ENCODE measurements at places on chromosomes 7 and 10.

DNA sequence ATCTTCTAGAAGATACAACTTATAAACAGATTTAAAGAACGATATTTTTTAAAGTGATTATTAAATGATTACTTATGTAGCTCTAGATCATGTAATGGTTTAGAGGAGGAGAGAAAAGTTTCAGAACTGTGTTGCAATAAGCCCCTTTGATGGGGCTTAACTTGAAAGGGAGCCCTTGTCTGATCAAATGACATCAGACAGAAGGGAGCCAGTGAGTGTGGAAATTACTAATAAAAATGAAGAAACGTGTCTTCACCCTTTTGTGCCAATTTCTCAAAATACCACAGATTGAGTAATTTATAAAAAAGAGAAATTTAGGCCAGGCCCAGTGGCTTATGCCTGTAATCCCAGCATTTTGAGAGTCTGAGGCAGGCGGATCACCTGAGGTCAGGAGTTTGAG is 318.2 kb downstream of the EXOC4 start:
- DNase-seq: peak; percentile 37

- no peak for DNase-seq
Measured at GRCh38 chr7:35258868-35259522, 5.1 kb upstream of the TBX20 start.

DNA sequence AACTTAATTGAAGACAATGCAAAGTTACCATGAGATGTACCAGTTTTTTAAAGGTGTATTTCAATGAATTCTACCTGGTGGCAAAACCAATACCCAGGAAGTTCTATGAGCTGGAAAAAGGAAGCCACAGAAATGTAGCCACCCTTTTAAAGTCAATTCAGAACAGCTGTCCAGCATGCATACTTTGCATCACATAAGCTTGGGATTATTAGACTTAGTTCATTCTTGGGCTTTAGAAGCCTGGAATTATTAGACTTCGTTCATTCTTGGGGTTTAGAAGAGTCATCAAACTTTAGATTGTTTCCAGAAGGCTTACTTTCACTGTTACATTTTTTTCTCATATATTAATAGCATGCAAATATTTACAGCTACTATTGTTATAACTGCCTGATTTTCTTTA is 20.9 kb downstream of the SLC25A13 start:
- no peak for DNase-seq

DNA sequence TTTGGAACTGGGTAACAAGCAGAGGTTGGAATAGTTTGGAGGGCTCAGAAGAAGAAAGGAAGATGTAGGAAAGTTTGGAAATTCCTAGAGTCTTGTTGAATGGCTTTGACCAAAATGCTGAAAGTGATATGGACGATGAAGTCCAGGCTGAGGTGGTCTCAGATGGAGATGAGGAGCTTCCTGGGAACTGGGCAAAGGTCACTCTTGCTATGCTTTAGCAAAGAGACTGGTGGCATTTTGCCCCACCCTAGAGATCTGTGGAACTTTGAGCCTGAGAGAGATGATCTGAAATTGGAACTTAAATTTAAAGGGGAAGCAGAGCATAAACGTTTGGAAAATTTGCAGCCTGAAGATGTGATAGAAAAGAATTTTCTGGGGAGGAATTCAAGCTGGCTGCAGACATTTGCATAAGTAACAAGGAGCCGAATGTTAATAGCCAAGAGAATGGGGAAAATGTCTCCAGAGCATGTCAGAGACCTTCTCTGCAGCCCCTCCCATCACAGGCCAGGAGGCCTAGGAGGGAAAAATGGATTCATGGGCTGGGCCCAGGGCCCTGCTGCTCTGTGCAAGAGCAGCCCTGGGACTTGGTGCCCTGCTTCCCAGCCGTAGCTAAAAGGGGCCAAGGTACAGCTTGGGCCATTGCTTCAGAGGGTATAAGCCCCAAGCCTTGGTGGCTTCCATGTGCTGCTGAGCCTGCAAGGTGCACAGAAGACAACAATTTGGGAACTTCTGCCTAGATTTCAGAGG is 3.6 kb downstream of the PDSS1 start:
- no peak for DNase-seq

DNA sequence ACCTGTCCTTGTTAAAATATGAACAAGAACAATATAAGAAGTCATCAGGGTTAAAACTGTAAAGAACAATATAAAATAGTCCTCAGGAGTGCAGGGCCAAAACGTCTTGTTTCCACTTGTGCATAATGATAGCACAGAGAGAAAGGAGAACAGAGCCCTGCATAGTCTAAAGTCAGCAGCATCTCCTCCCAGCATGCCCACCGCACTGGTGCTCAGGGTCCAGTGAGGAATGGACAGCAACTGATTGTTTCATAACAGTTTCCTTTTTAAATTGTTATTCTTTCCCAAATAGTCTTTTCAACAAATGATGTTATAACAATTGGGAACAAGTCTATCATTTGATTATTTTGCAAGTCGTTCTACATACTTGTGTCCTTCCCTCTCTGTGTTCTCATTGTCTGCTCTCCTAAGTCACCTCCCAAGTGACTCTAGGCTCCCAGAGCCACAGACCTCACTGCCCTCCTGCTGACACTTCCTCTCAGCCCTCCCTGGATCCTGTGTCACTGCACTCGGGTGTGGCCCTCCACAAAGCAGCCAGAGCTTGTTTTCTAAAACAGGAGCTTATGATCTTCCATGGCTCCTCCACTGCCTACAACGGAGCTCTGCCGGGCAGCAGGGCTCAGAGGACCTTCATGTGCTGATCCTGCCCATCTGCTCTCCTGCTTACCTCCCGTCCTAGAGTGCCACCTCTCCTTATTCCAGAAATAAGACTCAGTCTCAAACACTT is 27.6 kb downstream of the COBL start:
- DNase-seq: no peak

DNA sequence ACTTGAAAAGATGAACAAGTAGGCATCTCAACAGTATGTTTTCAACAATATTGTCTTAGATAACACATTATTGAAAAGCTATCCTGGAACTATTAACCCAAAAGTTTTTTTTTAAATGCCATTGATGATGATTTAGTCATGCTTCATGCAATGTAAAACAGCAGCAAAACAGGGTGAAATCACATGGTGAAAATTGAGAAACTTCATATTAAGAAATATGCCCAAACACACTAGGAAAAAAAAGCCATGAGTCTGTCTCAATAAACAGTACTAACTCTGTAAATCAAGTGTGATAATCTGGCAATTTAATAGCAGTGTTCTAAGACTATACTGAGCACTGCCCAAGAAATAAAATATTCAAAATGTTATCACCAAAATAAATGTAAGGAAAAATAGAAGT is 613.1 kb downstream of the KCNMA1 start:
- DNase-seq: no peak

DNA sequence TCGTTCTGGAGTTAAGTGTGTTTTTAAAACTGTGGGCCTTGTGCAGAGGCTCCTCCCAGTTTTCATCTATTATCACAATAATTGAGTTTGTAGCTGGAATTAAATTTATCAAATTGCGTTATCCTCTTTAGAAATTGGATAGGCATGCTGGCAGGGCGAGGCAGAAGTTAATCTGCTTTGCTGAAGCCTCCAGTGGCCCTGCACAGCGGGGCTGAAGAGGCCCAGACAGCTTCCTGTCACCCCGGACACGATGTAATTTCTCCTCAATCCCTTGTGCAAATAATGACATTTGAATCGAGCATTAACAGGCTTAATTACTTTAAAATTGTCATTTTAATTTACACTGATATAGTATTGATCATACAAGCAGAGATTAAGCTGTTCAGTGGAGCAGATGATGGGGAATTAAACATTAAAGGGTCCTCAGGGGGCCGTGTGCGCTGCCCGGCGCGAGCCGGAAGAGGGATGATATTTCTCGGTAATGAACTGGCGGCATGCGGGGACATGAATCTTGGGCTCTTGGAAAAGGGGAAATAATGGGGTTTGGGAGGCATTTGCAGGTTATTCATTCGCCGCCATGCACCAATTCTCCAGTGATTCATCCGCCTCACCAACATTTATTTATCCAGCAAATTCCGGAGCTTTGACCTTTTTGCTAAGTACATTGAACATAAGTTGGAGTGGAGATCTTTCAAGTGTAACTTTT is 118.5 kb downstream of the NKX6-2 start:
- peak; percentile 9 for DNase-seq

DNA sequence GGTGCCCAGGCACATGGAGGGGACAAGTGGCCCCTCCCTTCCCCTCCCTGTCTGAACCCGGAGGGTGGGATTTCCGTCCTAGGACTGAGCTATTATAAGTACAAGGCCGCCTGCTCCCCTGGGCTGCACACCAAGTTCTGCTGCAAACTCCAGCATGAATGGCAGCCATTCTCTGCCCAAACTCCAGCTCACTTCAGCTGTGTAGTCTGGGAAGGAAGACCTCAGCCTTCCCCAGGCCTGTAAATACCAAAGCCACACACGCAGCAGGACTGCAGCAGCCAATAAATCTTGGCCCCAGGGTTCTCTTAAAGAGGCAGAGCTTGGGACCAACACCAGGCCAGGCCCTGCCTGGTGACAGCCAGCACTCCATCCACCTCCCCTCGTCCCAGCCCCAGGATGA is 291.3 kb upstream of the ZMIZ1 start:
- DNase-seq: peak; percentile 78

DNA sequence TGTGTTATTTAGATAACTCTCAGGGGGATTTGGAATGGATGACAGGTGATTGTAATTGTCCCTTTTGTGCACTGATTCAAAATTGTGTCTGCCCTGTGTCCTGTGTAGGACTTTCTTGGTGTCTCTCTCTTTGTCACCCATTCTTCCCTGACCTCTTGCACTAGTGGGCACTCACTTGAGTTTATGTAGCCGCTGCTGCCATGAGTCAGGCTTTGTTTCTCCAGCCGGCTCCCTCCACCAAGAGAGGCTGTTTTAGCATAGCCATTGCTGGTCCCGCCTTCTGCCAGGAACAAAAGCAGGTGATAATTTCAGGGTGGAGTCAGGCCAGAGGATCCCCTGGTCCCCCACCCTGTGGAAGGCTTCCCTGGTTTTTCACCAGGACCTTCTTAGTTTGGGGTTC is 8.4 kb downstream of the COL17A1 start:
- DNase-seq: no peak

- no peak for DNase-seq
Measured at GRCh38 chr10:72375585-72375984, 20.9 kb upstream of the DNAJB12 start.

- DNase-seq: no peak
Measured at GRCh38 chr7:38828026-38828425, 81.0 kb downstream of the VPS41 start.

DNA sequence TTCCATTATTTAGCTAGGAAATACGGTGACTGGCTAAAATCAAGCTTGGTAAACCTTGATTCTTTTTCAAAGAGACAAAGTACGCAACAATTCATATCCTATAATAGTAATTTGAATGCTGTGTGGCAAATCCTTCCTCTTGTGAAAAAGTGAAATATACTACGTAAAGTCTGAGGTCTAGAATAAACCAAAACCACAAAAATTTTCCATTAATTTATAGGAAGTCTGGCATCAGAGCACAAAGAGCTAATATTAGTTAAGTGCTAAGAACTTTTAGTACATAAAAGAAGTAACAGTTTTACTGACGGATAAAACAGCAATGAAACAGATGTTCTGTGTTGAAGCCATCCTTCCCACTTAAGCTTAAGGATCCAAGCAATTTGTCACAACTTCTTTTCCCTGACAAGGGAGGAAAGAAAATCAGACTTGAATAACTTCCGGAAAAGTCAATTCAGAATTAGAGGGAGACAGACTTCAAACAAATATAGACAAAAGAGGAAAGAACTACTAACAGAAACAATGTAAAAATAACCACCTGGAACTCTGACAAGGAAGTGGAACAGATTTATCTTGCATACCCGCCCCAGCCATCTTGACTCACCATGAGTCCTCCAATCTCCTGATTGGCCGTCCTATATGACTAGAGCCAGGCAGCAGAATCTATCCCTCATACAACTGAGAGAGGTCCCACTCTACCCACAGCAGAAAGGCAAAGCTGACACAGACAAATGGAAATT is 34.6 kb downstream of the RHEB start:
- peak; percentile 87 for DNase-seq

- DNase-seq: no peak
Measured at GRCh38 chr7:22138106-22138505, 192.4 kb upstream of the CDCA7L start.

DNA sequence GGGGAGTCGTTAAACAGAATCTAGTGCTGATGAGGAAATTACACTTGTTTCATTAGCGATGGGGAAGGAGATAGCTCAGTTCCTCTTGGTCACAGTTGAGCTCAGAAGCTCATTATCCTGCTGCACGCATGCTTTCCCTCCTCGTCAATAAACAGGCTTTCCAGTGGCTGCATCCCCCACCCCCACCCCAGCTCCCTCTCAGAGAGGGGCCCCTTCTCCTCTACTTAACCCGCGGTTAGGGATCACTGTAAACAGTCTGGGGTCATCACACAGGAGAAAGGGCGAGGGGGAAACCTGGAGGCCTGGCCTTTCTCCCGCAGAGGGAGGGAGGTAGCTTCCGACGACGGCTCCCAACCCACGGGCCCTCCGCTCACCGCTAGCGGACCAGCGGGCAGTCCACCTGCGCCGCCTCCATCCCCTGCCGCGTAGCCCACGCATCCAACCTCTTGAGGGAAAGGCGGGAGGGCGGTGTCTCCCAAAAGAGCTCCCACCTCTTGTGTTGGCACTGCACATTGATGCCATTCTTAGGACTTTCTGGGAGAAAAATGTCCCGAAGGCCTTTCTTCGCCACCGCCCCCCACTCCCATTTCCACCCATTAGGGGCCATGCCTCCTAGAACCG is 80.8 kb downstream of the PAX2 start:
- DNase-seq: no peak

DNA sequence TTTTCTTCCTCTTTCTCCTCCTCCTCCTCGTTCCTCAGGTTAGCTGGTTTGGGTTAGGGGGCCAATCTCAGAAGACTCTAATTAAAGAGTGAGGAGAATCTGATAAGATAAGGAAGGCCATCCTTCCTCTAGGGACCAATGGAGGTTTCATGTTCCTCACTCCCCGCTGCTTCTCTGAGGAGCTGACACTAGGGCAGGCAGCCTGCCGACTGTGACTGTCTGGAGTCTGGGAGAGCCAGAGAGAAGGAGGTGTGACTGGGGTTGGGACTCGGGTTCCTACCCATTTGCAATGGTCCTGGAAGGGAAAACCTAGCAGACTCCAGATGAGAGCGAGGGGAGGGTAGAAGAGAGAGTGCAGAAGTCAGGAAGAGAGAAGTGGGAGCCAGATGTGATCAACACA is 15.3 kb downstream of the PAX2 start:
- DNase-seq: no peak

DNA sequence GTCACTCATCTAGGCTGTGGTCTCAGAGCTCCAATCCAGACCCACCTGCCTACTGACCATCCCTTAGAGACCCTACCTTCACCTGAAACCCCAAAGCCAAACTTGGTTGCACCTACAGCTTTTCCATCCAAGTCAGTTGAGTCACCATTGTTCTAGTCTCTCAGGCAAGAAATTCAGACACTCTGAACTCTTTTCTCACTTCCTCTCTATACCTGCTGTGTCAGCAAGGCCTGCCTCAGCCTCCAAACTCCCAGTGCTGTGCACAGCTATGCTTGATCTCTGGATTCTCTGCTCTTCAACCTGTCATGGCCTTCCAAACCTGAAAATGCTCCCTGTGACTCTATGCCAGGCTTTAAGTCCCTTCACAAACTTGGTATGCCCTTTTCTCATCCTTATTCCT is 47.4 kb upstream of the MTURN start:
- no peak for DNase-seq

GRCh38 chr7:32163141-32163806 is 93.1 kb upstream of the PDE1C start:
- peak; percentile 99 for DNase-seq
